ENCODE measurements at places on chromosomes 12 and 14. TPM values are rescaled to one million over a fixed set of nuclear protein-coding genes. Genes with fewer than 3 reads are reported as not detected.
A peak's percentile ranks its signal among the peaks of the same experiment; 100 is the strongest.

DNA sequence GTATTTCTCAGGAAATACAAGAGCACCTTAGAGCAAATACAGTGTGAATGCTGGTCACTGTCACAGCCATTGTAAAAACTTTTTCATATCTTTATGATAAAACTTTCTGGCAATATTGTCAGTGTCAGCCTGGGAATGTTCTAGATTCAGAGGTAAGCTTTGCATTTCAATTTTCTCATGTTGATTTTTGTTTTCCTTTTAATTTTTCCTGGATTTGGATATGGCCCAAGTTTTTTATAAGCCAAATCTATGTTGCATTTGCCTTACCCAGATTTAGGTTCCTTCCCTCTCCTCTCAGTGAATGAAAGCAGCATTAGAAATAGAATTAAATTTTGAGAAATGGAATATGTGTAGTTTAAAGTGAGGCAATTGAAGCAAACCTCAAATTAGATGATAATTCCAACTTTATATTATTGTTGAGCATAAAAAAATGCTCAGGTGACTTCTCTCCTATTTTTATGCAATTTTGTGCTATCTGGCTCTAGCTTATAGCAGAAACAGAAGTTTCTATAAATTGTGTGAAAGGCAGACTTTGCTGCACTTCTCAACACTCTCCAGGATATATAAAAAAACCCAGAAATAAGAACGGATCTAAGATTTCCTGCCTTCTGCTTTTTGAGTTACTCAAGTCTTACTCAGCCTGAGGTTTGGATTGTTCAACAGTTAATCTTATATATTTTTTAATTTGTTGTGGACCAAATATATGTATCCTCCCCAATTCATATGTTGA, 368.2 kb upstream of the PRICKLE1 start:
- no peak overlapping the region for H3K4me3 ChIP-seq
- DNase-seq: no peak
- H3K27ac ChIP-seq: no peak overlapping the region
- no peaks in the 10 kb centered on the region for H3K27me3 ChIP-seq
- no peaks in the 10 kb centered on the region for H3K36me3 ChIP-seq

Gene PZP
- 0.89 TPM for total RNA-seq

Gene DDIT3
- 17.5 TPM for total RNA-seq

GRCh38 chr12:92786045-92786444, 83.3 kb downstream of the PLEKHG7 start:
- DNase-seq: no peak
- H3K4me3 ChIP-seq: no peak overlapping the region
- H3K36me3 ChIP-seq: peaks cover 2% of the 10 kb centered on the region
- no peaks in the 10 kb centered on the region for H3K4me1 ChIP-seq

- H3K4me3 ChIP-seq: peak within 1 kb of the TSS; percentile 64
- no peak for DNase-seq
- H3K27me3 ChIP-seq: peaks cover 87% of the 10 kb centered on the region
- peaks cover 14% of the 10 kb centered on the region for H3K4me1 ChIP-seq
Observed at GRCh38 chr14:94769391-94770250, at the start of gene GSC. TSS of gene GSC (minus strand) at chr14:94770113. CDS start at chr14:94770015, 98 bp downstream.

GRCh38 chr12:111405859-111406473, at the start of gene SH2B3:
TSS of gene SH2B3 (plus strand) at chr12:111405923. CDS start at chr12:111418146, 12,223 bp downstream.
- DNase-seq: no peak
- H3K4me1 ChIP-seq: peaks cover 52% of the 10 kb centered on the region
- H3K4me3 ChIP-seq: peak within 1 kb of the TSS; percentile 95
- 0 out of 3 replicates have a peak, but pooled peaks cover 5% of the 10 kb centered on the region for H3K36me3 ChIP-seq

Gene ACSM4
- total RNA-seq: not detected

- no peaks in the 10 kb centered on the region for H3K36me3 ChIP-seq
- no peaks in the 10 kb centered on the region for H3K27me3 ChIP-seq
- no peak for DNase-seq
- H3K4me1 ChIP-seq: no peaks in the 10 kb centered on the region
- no peak overlapping the region for H3K4me3 ChIP-seq
Observed at GRCh38 chr14:72111911-72112310, 179.7 kb downstream of the RGS6 start.

- 0 out of 2 replicates have a peak, but pooled peaks cover 8% of the 10 kb centered on the region for H3K4me1 ChIP-seq
- DNase-seq: no peak
- no peak overlapping the region for H3K27ac ChIP-seq
- no peak overlapping the region for H3K4me3 ChIP-seq
- peaks cover 56% of the 10 kb centered on the region for H3K36me3 ChIP-seq
Observed at GRCh38 chr12:1948883-1949282, 30.4 kb upstream of the CACNA2D4 start.

- no peak overlapping the region for H3K27ac ChIP-seq
- DNase-seq: no peak
- H3K27me3 ChIP-seq: no peaks in the 10 kb centered on the region
- no peak overlapping the region for H3K4me3 ChIP-seq
- no peaks in the 10 kb centered on the region for H3K4me1 ChIP-seq
Observed at GRCh38 chr12:20205854-20206253, 162.5 kb upstream of the PDE3A start.

Gene TMEM120B
- 3.8 TPM for total RNA-seq

All from HepG2 (cell line).